Type B pancreatic cell (in vitro differentiated cells): ENCODE measurements at places on chromosomes 12 and 14.

DNA sequence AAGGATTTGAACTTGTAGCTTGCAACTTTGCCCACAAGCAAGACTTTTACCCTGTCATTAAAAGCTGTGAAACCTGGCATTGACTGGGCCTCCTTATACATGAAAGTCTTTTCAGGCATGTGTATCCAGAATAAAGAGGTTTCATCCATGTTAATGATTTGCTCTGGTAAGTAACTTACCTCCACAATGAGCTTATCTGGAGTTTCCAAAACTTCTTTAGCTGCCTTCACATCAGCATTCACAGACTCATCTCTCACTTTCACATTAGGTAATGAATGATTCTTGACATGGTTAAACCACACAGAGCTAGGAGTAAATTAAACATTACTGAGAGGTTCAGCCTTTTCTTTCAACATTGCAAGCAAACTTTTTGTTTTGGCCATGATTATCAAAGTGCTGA, 234.4 kb upstream of the CLEC14A start:
- no peak for DNase-seq

DNA sequence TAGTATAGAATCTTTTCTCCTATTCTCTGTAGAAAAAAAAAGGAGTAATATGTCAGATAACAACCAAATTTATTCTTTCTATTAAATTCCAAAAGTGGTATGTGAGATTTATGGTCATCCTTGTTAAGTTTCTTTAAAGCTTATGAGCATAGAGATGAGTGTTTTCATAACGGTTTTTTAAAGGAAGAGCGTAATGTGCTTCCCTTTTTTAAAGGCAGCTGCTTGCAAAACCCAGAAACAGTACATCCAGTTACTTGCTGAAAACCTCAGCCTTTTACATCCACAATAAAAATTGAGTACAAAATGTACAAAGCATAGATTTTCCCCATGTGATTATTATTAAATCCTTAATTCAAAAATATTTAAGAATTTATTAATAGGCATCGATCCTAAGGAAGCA, 53.6 kb upstream of the CD163 start:
- DNase-seq = no peak

GRCh38 chr12:76515271-76515670, 44.3 kb downstream of the OSBPL8 start:
- no peak for DNase-seq

- DNase-seq = no peak
Observed at GRCh38 chr12:69833696-69834095, 8.7 kb downstream of the MYRFL start.

DNA sequence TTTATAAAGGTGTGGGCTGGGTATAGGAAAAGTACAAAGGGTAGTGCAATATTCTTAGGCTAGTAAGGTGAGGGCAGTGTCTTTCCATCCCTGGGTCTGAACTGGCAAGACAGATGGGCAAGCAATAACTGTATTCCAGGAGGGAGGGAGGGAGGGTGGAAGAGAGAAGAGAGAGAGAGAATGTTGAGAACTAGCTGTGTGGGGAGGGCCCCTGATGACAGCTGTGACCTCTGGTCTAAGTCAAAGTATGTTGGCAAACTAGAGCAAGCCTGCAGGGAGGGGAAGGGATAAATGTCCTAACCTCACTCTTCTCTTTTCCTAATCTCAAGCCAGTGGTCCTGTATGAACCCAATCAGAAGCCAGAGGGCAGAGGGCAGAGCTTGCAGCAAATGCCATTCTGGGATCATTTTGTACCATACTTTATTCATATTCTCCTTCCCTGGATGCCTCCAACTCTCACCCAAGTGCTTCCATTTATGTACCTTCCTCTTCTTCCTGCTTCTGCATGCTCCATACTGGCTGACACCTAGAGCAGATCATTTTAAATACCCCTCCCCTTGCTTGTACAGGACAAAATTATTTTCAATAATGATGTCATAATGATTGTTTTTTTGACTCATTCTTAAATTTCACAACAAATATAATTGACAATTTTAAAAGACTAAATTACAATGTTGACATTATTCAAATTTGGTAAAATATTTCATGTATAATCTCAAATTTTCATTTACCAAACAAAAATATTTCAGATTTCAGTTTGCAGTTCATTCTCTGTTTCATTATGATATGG, 75.9 kb downstream of the AKAP6 start:
- DNase-seq = no peak

GRCh38 chr14:104092931-104093365, 7.4 kb downstream of the ASPG start:
- DNase-seq = no peak

- no peak for DNase-seq
Observed at GRCh38 chr14:99671235-99672224, 12.6 kb upstream of the CYP46A1 start.

DNA sequence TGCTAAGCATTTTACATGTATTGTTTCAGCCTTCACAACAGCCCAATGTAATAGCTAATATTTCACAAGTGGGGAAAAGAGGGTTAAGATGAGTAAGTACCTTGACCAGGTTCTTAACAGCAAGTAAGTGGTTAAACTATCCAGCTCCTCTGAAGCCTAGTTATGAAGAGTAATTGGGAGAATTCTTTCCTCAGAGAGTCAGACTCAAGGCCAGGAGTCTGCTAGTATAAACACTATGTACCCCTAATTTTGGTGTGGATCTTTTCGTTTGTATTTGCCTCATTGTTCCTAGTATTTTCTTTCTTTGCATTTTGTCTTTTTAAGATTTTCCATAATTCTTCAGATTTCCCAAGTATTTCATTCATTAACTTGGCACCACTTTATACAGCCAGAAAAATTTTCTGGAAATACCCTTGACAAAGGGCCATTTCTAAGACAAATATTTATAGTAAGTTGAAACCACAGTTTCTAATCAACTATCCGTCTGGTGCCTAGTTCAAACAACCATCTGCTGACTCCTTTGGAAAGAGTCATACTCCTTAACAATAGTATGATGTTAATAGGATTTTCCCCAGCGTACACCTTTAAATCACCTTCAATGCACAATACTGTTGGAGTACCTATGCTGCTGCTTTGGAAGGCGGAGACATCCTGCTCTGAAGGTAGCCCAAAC, 81.2 kb downstream of the SCAF11 start:
- DNase-seq = no peak

DNA sequence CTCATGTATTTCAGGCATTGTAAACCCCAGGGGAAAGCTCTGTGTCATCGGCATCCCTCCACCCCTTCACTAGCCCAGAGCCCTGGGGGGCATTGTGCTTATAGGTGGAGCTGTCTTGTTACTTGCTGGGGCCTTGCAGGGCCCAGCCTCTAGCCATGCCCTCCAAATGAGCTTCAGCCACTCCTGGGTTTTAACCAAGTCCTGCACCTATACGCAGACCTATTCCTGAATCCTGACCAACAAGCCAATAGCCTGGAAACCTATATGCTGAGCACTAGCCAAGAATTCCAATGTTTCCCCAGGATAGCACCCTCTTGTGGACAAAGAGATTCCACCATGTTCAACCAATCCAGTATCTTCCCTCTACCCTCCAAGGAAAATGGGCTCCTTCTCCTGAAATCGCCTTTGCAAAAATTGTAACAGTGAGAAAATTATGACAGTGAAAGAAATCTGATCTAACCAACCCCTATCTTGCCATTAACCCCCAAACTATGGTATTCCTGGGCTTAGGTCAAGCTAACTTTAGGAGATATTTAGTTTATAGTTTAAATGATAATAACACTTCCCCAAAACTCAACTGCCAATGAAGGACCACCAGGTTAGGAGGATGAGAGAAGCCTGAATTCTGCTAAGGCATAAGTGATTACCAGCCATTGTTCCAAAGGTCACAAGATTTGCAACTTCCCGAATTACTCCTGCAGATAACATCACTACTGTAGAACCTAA, 55.5 kb downstream of the TTC7B start:
- no peak for DNase-seq
